Stimulated activated CD8-positive, alpha-beta memory T cell treated with anti-CD3 and anti-CD28 coated beads, Interleukin-7, amount 100 ng/mL, for 24 hours (primary cell): ENCODE measurements at places on chromosomes 3 and 15.

DNA sequence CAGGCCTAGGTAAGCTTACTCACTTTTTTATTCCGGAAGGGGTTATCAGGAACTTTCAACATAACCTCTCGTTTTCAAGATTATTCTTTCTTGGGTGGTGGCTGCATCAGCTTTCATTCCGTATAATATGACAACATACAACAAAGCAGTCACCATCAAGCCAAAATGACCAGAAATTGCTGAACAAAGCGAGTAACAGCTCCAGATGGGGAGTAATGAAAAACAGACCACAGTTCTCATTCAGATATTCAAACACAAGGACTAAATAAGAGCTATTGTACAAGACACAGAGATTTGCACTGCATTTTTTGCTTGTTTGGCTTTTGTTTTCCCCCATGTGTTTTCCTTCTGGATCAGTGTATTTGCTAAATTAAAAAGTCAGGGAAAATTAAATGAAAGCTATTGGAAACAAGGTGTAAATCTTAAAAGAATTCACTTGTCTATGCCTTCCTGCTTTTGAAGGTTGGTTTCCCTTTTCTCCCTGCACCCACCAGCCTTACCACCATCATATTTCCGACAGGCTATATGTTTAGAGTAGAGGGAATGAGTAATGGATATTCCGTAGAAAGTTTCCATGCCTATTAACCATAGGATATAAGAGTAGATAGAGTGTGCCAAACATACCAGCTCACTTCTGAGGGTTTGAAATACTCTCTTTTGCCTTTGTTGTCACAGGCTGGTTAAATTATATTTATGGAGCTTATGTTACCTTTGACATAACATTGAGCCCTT is 213.6 kb downstream of the RBMS3 start:
- no peak for DNase-seq

- DNase-seq, result no peak
These were observed 13.8 kb downstream of the XIRP1 start for GRCh38 chr3:39178553-39178952.

GRCh38 chr3:38743043-38743442 is 73.0 kb downstream of the SCN10A start:
- no peak for DNase-seq

GRCh38 chr3:172550347-172550943 is 27.2 kb upstream of the TNFSF10 start:
- peak; percentile 43 for DNase-seq
